Skeletal muscle cell (primary cell): ENCODE measurements at places on chromosomes 1 and 21.

- DNase-seq, result no peak
These were observed 11.2 kb downstream of the OR10K2 start for GRCh38 chr1:158414651-158415345.

GRCh38 chr1:25947027-25947426 is 40.8 kb upstream of the STMN1 start:
- no peak for DNase-seq

- DNase-seq, result no peak
These were observed 28.1 kb downstream of the ZBTB8OS start for GRCh38 chr1:32622205-32622604.

- DNase-seq, result no peak
These were observed 6.1 kb upstream of the RNF223 start for GRCh38 chr1:1080122-1080757.

DNA sequence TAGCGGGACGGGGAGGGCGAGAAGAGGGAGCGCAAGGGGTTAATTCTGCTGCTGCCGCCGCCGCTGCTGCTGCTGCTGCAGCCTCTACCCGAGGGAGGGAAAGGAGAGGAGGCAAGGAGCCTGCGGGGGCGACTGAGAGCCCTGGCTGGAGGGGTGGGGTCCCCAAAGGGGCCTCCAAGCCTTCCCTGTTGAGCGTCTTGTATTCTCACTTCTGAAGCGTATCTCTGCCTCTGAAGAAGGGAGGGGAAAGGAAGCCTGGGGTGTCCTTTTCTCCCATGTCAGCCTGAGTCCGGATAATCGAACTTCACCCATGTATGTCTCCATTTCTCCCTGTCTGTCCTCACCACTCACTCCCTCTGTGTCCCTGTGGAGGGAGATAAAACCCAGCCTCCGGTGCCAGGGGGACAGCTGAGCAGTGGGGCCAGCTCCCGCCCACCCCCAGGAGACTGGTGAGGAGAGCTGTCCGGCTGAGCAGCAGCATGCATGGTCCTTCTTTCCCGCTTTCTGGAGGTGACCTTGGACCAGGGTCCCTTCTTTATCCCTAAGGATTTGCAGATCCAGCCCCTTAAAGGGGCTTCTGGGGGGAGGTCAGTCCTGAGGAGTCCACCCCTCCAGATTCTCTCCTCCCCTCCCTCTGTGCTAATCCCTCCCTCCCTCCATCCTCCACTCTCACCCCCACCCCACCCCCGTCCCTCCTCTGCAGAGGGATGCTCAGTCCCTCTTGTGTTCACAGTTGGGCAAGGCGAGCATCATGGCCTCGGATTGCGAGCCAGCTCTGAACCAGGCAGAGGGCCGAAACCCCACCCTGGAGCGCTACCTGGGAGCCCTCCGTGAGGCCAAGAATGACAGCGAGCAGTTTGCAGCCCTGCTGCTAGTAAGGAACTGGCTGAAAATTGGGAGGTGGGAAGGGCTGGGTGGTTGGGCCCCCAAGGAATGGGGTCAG is 1.0 kb downstream of the NCDN start:
- DNase-seq, result no peak

DNA sequence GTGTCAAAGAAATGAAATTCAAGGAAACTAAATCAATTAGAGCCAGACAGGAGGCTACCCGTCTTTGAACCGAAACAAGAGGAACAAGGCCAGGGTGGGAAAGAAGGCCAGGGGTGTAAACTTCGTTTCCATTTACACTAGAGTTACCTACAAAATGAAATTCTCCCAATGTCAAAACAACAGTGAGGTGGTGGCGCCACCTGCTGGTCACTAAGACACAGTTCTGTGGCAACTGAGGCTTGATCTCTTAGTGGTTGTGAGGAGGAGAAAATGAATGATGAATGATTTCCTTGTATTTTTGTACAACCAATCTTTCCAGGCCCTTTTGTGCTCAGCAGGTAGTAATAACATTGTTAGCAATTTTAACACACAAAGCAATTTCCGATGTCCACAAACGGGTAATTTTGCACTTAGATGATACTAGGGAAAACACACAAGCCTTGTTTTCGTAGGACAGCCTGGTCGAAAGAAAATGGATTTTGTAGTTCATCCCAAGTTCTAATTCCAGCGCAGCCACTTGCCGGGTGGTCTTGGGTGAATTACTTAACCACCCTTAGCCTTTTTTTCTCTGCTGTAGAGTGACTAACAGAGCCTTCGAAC is 54.8 kb upstream of the SOD1 start:
- peak; percentile 5 for DNase-seq

- DNase-seq, result no peak
These were observed 224.5 kb upstream of the SNX7 start for GRCh38 chr1:98437011-98437410.

GRCh38 chr1:225767634-225768540 is 9.7 kb upstream of the SRP9 start:
- no peak for DNase-seq

DNA sequence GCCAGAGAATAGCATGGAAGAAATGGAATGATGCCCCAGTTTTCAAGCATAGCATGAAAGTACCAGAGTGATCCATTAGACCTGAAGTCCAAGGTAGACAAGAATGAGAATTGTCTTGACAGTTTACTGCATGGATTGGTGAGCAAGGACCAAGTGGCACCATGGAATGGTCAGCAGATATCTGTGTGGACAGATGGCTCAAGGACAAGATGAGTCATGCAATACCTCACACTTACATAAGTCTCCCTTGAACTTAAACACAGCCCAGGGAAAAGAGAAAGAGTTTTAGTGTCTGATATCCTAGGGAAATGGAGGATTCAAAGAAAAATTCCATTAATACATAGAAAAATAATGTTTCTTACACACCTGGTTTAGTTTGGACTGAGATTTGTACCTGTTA is 195.2 kb downstream of the MRPL39 start:
- no peak for DNase-seq

GRCh38 chr1:176558561-176558960 is 95.6 kb downstream of the PAPPA2 start:
- DNase-seq, result no peak

DNA sequence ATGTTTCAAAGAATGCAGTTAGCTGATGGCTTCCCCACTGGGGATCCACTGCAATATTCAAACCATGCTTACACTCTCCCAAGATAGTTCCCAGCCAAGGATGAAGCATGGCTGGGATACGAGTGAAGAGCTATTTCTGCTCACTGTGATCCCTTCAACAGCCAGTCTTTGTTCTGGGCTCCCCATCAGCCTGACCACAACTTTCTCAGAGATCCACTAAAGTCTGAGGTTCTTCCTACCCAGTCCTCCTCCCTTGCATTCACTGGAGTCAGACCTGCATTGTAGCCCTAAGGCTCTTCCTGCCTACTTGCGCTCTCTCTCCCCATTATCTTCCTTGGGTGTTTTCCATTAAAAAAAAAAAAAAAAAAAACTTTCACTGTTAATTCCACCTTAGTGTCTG is 101.4 kb downstream of the TTLL7 start:
- no peak for DNase-seq
